ENCODE measurements at places on chromosomes 2 and 18.
A peak's percentile ranks its signal among the peaks of the same experiment; 100 is the strongest.

- no peak for DNase-seq
Observed at GRCh38 chr18:51162617-51163016, 34.9 kb downstream of the MEX3C start.

- peak; percentile 20 for DNase-seq
Observed at GRCh38 chr2:238714038-238714528, 133.8 kb upstream of the TWIST2 start.

- no peak for DNase-seq
Observed at GRCh38 chr2:199646439-199646838, 188.7 kb upstream of the SATB2 start.

GRCh38 chr2:225399504-225399903 lies at the start of gene NYAP2:
NYAP2 (plus strand) TSS chr2:225399710; CDS start chr2:225408881, 9,171 bp downstream.
- no peak for DNase-seq

- no peak for DNase-seq
Observed at GRCh38 chr2:137930146-137930545, 34.1 kb upstream of the HNMT start.

- DNase-seq = no peak
Observed at GRCh38 chr2:15517793-15518192, 43.3 kb downstream of the NBAS start.
